Lung (tissue), 17 donors: ENCODE measurements at places on chromosomes 7 and 10.

DNA sequence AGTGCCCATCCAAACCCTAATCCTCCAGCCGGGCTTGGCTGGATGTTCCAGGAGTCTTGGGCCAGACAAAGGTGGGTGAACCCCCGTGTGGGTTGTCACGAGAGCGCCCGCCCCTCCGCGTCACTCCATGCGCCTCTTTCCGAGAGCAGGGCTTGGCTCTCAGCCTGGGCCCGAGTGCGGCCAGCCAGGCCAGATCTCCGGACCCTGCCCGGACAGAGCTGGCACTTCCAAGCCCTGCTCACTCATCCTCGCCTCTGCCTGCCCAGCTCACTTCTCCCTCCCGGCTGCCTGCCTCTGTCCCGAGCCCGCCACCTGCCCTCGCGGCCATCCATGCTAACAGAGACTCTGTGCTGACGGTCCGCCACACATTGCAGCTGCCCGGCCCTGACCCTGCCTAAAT, 34.6 kb downstream of the AGAP3 start:
- DNase-seq, result no peak

- DNase-seq, result no peak
These were observed 24.6 kb upstream of the REEP3 start for GRCh38 chr10:63496561-63496960.

DNA sequence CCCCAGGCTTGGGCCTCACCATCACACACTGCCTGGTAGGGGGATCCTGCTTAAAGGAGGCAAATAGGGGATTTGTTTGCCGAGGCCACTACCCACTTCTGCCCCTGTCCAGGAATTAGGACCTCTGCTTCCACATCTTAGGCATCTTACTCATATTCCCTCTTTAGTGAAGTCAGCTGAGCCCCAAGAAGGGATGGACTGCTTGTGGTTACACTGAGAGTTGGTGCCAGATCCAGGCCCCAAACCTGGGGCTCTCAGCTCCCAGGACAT, 1.6 kb upstream of the GPRIN2 start:
- DNase-seq, result no peak

DNA sequence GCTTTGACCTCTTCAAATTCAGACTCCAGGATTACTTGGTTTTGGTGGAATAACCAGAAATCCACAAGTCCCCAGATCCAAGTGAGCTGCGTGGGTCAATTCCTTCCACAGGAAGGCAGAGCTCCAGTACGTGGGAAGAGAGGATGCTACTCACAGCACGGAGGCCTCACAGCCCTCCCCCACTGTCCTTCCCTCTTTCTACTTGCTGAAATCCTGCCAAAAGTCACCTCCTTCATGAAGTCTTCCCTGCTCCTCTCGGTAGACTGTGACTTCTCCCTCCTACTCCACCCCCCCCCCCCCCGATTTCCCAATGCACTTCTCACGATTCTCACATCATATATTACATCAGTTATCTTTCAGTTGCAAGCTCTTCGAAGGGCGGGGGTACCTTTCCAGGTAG, 12.3 kb downstream of the CAMK2G start:
- no peak for DNase-seq

- DNase-seq, result no peak
These were observed 52.6 kb downstream of the INPP5A start for GRCh38 chr10:132590094-132590751.

DNA sequence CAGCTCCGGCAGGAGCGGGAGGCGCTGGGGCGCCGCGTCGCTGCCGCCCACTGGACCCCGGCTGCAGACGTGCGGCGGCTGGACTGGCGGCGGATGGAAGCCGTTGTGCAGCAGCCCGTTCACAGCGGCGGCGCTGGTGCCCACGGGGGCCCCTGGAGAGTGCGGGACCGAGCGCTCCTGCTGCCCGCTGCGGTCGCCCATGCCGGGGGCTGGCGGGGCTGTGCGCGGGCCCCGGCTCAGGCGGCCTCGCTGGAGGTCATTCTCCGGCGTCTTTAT, 413 bp downstream of the PANK1 start:
- DNase-seq, result no peak

- DNase-seq, result peak; percentile 35
These were observed 851.0 kb upstream of the PHF14 start for GRCh38 chr7:10122551-10123100.

DNA sequence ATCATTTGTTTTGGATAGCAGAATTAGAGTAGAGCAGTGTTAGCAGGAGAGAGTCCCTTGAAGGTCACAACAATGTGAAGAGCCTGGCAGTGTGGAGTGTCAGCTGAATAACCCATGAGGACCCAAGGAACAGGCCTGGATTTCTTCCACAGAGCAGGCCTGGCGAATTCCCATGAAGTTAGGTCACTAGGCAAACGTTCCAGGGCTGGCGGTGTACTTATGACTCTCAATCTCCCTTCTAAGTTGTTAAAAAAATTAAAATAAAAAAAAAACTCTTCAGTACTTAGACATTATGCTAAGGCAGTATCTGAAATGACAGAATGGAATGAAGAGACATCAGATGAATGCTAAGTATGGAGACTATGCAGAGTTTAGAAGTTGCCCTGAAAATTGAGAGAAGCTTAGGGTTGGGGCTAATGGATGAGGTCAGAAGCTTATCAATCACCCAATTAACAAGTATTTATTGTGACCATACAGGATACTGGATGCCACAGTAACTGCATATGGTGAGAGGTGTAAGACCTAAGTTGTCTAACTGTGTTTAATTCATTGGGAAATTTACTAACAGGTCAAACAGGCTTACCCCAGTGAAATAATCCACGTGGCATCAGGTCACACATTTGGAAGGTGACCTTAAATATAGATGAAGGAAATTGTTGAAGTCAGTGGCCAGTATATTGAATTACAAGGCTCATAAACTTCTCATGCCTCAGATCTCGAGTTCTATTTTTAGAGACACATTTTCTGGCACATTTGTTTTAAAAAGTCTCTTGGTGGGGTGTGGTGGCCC, 126.2 kb upstream of the NRP1 start:
- DNase-seq, result peak; percentile 34
